ENCODE measurements at places on chromosomes 7 and 10. TPM values are rescaled to one million over a fixed set of nuclear protein-coding genes. Genes with fewer than 3 reads are reported as not detected.

SORCS1 gene
- 0.76 TPM for total RNA-seq

DNA sequence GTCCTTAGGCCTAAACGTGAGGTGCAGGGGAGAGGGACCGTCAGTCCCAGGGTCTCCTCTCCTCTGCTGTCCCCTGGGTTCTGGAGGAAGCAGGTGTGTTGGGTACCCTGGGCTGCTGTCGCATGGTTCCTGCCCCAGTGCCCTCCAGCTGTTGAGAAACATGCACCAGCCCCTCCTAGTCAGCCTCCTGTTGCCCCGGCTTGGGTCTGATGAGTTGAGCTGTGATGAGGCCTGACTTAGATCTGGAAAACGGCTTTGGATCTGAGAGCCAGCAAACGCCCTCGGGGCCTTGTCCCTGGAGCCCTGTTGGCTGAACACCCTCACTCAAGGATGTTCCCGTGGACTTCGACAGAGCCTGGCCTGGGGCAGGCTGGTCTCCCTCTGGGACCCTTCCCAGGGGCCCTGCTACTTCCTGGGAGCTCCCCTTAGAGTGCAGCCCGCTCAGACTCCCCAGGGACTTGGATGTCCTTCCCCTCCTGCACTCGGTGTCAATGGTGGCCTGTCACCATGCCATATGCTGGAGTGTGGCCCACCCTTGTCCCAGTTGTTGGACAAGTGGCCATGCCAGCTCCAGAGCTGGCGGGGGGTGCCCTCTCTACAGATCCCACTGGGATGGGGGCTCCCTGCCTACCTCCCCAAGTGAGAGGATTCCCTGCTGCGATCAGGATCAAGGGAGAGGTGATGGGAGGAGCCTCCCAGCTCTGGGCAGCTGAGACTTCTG lies 12.3 kb downstream of the ZNF316 start:
- H3K36me3 ChIP-seq = peaks cover 6% of the 10 kb centered on the region
- no peaks in the 10 kb centered on the region for H3K4me1 ChIP-seq
- no peak overlapping the region for H3K4me3 ChIP-seq
- H3K27ac ChIP-seq = no peak overlapping the region
- peak; percentile 63 for DNase-seq
- no peaks in the 10 kb centered on the region for H3K27me3 ChIP-seq

DNA sequence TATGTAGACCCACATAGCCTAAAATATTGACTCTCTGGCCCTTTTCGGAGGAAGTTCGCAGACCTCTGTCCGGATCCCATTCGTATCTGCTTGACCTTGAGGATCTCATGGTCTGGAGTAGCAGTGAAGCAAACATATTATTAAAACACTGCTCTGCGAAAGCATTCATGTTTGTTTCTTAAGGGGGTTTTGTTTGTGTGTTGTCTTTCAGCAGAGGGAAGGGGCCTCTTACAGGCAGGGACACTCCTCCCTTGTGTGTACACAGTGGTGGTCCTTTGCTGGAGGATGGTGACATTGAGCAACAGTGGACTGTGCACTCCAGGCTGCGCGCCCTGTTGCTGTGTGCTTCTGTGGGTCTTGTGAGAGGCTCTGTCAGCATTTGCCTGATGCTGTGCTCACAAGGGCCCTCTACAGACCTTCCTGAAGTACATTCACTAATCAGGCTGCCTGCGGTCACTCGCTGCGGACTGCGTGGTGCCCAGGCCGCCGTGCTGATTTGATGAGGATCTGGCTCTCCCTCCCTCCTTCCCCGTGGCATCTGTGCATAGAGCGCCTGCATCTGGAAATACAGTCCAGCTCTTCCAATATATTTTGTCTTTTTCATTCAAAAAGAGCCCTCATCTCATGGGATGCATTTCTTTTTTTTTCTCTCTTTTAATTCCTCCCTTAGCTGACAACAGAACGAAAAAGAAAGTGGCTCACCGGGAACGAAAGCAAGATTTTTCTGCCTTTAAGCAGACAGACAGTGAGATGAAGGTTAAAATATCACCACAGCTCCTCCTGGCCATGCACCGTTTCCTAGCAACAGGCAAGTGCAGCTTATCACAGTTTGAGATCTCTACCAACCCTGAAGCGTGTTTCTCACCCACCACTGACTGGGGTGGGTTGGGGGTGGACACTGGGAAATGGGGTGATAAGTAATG lies 135.8 kb downstream of the CNNM2 start:
- H3K4me3 ChIP-seq = peak overlapping the region; percentile 57
- H3K27me3 ChIP-seq = no peaks in the 10 kb centered on the region

DNA sequence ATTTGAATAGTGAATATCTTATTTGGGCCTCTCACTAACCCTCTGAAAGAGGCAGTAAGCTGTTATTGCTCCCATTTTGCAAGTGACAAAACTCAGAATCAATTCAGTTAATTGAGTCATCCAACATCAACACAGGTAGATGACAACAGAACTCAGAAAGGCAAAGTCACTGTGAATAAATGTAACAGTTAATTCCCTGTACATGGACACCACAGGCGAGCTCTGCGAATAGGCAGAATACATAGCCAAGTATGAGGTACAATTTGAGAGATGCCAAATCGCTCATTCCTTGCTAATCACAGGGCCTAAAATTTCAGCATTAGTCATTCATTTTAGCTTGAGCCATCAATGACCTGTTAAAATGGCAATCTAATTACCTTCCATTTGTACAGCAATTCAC lies 52.6 kb upstream of the HECTD2 start:
- no peaks in the 10 kb centered on the region for H3K36me3 ChIP-seq
- H3K4me1 ChIP-seq = no peaks in the 10 kb centered on the region
- H3K4me3 ChIP-seq = no peak overlapping the region
- H3K27me3 ChIP-seq = no peaks in the 10 kb centered on the region
- no peak for DNase-seq

RHEB gene
- 92.7 TPM for total RNA-seq

DNA sequence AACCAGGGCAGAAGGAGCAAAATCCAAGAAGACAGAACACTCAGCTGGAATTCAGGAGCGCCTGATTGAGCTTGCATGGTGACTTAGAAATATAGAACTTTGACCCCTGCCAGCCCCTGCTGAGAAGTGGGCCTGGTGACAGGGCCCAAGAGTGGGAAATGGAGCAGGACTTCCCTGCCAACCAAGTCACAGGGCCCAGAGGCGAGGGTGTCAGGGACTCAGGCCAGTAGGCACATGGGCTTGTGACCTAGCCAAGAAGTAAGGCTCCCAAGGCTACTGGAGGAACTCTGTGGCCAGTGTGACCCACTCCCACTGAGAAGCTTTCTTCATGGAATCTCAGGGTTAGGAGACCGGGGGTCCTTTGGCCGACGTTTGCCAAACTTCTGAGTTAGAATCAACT lies 31.9 kb downstream of the LRRC20 start:
- no peaks in the 10 kb centered on the region for H3K36me3 ChIP-seq
- no peak overlapping the region for H3K4me3 ChIP-seq
- H3K27ac ChIP-seq = no peak overlapping the region

- no peak overlapping the region for H3K4me3 ChIP-seq
- no peaks in the 10 kb centered on the region for H3K27me3 ChIP-seq
- peak; percentile 40 for DNase-seq
- no peaks in the 10 kb centered on the region for H3K4me1 ChIP-seq
These were observed 89.4 kb upstream of the C1QL3 start for GRCh38 chr10:16611037-16611436.

ZNF727 gene
- total RNA-seq = 5.3 TPM

DNA sequence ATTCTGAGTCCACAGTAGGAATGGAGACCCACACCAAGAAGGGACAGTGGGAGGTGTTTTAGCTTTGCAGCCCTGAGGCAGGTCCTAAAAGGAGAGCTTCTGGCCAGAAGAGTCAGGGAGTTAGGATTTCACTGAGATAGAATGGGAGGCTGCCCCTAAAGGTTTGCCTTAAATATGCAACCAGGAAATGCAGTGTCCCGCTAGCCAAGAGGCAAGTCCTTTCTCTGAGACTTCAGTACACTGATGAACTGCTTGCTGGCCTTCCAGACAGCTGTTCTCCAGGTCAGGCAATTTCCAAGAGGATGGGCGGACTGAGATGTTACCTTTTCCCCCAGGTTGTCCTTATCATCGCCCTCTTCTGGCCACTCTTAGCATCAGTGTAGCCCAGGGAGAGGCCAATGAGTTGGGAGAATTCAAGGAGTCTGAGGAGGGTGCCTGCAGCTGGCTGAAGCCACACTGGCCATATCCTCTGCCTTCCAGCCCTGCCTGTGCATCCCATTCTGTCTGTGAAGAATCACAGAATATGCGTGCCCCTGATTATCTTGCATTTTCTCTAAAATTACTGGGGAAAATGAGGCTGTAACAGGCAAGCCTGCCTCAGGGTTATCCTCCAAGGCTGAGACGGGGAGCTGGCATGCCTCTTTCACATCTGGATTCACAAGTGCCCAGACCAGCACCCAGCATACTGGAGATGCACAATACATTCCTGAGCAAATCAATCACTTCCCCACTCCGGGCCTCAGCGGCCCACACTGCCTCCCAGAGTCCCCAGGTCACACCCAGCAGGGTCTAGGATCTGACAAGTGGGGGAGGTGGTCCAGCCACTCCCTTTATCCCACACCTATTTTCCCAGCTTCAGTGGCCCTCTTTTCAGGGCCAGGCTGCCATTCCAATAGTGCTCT lies 2.4 kb downstream of the TLL2 start:
- H3K36me3 ChIP-seq = no peaks in the 10 kb centered on the region
- no peak overlapping the region for H3K4me3 ChIP-seq
- DNase-seq = peak; percentile 54
- H3K4me1 ChIP-seq = no peaks in the 10 kb centered on the region

Measured in kidney (tissue), 22 donors.